HS-5 (cell line): ENCODE measurements at places on chromosomes 11 and 22.

DNA sequence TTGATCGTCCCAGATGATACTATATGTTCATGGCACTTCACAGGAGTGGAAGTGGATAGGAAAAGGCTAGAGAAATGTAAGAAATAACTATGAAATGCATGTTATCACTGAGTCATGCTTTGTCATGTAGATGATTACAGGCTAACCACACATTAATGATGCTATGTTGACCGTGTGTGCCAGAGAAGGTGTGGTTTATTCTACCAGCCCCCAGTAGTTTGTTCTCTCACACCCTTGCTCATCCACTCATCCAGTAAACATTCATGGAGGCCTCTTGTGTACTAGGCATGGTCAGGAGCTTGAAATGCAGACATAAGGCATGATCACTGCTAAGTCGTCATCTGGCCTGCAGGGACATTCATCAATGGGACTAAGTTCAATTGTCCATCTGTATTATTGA lies 153.0 kb upstream of the PITPNB start:
- peak; percentile 20 for DNase-seq

- no peak for DNase-seq
Measured at GRCh38 chr11:109798521-109798920, 294.7 kb upstream of the ZC3H12C start.

DNA sequence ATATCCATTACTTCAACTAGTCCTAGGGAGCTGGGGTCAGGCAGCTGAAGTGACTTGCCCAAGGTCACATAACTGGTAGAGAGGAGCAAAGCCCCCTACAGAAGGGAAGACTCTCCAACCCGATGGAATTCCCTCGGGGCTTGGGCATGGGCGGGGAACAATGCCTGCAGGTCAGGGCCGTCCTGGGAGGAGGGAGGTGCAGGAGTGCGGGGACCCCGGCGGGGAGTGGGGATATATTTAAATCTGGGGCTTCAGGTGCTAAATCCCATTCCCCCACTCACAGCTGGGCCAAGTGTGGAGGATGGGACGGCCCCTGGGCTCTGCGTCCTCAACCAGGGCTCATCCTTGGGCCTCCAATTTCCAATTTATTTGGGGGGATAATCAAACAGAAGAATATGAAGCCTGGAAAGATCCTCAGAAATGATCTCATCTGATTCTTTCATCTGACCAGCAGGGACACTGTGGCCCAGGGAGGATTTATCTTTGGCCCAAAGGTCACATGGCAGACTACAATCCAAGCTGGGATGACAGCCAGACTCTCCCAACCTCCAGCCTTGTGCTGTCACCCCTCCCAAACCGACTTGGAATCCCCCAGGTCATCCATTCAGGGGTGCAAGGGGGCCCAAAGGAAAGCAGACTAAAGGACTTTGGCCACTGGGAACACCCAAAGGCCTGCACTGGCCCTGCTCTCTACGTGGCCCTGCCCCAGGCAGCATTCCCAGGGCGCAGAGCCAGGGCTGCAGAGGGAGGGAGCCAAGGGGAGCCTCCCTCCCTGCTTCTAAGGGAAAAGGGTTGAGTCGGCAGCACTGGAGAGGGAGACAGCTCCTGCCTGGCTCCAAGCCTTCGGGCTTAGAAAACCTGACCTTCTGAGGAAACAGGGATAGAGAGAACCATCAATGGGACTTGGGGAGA lies 8.7 kb upstream of the C1QTNF6 start:
- no peak for DNase-seq

GRCh38 chr11:131624531-131624930 lies 254.1 kb downstream of the NTM start:
- no peak for DNase-seq

DNA sequence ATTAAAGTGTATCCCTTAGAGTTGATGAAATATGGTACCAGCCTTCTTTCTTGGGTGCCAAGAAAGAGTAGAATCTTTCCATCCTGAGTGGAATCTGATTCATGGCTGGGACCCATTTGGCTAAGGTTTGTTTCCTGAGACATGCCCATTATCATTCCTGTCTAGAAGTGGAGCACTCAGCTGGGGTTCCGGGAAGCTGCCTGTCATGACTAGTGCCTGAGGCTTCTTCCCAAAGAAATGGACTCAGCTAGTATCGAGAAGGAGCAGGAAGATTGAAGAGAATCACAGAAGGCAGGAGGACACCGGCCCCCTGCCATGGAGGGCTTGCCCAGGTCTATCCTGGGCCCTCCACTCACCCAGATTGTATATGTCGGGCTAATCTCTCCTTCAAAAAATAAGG lies 57.6 kb downstream of the KREMEN1 start:
- no peak for DNase-seq

- DNase-seq = no peak
Measured at GRCh38 chr11:26126741-26127140, 205.2 kb upstream of the ANO3 start.

DNA sequence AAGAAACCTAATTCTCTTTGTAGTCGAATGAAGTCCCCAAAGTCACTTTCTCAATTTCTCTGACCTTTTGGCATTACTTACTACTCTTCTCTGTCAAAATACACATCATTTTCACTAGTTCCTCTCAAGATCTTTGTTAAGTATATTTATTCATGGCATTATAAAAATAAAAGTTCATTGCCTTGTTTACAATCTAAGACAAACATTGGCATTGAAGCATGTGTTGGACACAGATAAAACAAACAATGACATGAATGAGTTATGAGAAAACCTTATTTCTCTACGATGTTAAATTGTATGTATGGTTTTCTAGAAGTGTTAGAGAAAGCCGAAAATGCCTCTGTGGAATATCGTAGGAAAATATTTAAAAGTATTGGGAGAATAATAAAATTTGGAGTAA lies 8.6 kb upstream of the OR51G1 start:
- no peak for DNase-seq

DNA sequence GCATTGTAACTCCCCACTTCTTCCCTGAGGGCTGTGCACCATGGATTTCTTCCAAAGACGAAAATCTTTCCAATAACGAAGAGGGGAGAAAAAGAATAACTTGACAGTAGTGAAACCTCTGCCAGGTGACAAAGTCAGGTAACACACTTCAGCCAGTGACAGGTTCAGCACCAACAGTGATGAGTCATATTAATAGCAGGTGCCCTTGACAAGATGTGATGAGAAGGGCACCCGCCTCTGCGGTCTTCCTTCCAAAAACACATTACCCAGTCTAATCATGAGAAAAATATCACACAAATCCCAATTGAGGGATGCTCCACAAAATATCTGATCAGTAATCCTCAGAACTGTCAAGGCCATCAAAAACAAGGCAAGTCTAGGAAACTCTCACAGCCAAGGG lies 157.8 kb downstream of the EFCAB6 start:
- DNase-seq = no peak

- no peak for DNase-seq
Measured at GRCh38 chr11:119320240-119320775, 3.4 kb upstream of the MCAM start.

GRCh38 chr11:40291741-40292140 lies 1167.7 kb downstream of the LRRC4C start:
- no peak for DNase-seq

DNA sequence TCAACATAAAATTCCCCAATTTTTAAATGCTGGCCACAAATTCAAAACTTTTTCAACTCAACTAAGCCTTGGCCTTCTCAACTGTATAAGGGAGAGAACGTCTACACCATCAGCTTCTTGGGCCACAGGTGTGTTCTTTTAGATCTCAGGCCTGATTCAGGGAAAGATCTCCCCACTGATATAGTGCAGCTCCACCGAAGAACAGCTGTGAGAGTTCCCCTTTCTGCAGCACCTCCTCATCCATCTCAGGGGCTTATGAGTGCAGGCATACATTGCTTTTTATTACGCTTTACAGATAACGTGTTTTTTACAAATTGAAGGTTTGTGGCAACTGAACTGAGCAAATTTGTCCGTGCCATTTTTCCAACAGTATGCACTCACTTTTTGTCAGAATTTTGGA lies 8.0 kb upstream of the CD82 start:
- no peak for DNase-seq

- DNase-seq = no peak
Measured at GRCh38 chr11:78395597-78395996, 22.0 kb downstream of the GAB2 start.

DNA sequence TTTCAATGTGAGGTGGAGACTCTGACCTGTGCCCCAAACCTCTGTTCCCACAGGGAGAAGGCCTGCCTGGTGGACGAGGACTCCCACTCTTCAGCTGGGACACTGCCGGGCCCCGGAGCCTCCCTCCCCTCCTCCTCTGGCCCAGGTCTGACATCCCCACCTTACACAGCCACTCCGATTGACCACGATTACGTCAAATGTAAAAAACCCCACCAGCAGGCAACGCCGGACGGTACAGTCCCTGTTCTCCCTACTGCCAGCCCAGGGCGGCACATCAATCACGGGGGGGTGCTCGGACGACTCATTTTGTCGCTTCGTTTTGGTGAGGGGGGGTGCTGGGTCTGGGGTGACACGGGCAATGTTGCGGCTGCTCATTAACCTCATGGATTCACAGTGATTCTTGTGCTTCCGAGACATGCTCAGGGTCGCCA lies 83.3 kb upstream of the SUSD2 start:
- no peak for DNase-seq

DNA sequence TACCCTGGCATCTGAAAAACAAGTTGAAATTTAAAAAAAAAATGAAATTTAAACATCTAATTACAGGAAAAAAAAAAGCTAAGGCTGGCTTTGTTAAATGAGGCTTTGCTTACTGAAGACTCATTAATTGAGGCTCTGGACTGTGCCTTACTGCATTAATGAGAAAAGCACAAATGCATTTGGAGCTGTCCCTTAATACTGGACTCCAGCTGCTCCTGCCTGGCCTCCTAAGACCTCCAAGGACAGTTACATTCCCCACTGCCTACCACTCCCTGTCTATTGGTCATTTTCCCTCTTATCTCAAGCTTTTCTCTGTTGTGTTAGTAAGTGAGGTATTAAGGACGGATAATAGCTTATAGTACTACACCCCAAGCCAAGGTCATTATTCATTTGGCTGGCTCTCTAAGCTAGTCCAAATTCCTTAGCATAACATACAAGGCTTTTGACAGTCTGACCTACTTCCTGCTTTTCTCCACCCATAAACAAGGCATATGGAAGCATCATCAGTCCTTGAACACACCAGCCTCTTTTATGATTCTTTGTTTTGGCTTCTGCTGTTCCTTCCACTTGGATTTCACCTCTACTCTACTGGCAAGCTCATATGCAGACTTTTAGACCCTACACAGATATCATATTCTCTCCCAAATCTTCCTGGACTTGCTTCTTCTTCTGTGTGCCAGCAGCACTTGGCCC lies 62.5 kb downstream of the USP35 start:
- no peak for DNase-seq

DNA sequence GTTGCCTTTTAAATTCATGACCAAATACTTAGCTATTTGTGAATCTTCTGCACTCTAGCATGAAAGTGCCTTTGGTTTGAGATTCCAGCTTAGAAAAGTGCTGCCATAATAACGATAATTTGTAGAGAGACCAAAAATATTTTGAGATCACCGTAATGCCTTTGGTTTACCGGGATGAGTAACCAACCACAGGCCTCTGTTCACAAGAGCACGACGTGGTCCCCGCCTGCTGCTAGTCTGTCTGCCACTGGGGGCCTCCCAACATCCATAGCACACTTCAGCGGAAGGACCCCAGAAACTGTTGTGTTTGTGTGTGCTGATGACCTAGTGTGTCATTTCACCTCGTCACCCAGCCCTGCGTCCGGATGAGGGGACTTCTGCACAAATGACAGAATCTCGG lies 67.0 kb upstream of the RASSF10 start:
- no peak for DNase-seq

DNA sequence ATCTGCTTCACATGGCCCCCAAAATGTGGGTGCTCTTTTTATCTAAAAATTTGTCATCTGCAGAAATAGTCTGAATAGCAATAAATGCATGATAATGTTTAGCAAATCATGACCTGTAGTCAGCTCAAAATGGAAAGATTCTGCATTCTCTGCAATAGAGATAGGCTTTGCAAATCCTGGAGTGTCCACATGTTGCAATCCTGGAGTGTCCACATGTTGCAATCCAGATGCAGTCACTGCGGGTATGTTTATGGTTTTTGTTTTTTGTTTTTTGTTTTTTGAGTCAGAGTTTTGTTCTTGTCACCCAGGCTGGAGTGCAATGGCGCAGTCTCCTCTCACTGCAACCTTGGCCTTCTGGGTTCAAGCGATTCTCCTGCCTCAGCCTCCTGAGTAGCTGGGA lies 20.2 kb upstream of the LRRC32 start:
- no peak for DNase-seq

DNA sequence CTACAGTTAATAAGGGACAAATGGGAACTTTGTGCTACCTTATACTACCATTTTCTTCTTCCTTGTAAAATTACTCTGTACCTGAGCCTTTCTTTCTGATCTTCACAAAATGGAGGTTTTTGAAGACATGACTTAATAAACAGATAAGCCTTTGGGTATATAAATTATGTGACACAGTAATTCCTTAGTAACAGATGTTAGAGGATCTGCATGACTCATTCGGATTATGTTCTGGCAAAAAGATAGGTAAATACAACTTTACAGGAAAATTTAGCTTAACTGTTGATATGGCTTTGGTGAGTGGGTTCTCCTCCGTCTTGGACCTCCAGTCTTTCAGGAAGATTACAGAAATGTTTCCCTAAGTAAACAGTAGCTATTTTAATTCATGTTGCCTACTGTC lies 61.8 kb downstream of the BID start:
- no peak for DNase-seq

DNA sequence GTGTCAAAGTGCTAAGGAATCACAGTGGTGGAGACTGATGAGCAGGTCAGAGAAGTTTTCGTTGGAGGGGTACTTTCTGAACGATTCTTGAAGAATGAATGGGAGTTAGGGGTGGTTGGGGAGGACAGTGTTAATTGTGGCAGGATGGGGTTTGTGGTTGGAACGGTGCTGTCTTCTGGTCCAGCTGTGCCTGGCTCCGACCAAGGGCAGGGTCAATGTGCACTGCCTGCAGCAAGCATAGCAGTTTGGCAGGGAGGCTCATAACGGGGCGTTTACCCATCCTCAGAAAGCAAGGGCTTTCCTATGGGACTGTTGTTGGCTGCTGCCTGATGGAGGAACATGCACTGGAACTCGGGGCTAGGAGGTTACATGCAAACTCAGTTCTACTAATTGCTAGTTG lies 265.8 kb downstream of the KIRREL3 start:
- no peak for DNase-seq

DNA sequence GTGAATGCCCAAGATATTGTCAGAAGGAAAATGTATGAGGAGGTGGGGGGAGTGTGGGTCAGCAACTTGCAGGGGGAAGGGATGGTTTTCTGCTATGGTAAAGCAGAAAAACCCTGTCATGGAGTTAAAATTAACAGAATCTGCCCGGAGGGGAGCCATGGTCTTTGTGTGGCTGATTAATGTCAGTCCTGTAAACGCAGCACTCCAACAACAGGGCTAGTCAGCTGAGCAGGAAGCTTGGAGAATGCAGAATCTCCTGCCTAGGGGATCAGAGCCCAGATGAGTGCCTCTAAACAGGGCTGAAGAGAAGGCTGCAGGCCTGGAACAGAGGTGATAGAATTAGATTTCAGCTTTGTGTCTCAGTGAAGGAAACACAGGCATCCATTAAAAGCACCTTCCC lies 140.9 kb upstream of the MTNR1B start:
- DNase-seq = no peak

- DNase-seq = no peak
Measured at GRCh38 chr22:44329179-44329796, 16.5 kb upstream of the SHISAL1 start.
